Dermis lymphatic vessel endothelial cell (primary cell): ENCODE measurements at places on chromosomes 2 and 18. TPM values are rescaled to one million over a fixed set of nuclear protein-coding genes. Genes with fewer than 3 reads are reported as not detected.

The FOXI3 gene
- not detected in 2 replicates for total RNA-seq

The ZBTB7C gene
- not detected in 2 replicates for total RNA-seq

The EVX2 gene
- total RNA-seq = not detected in 2 replicates

The RAB6D gene
- total RNA-seq = under 0.01 and 0.11 TPM in 2 replicates

The C1GALT1C1L gene
- total RNA-seq = 0.09 TPM in 1 of 2 replicates, not detected in the other

The MOCOS gene
- 0.17 and 0.54 TPM in 2 replicates for total RNA-seq
